Activated CD4-positive, CD25-positive, alpha-beta regulatory T cell treated with anti-CD3 and anti-CD28 coated beads, Interleukin-2, amount 50 U/mL, for 24 hours (primary cell): ENCODE measurements at places on chromosomes 16 and 17.

GRCh38 chr17:20073055-20073979 lies 64.2 kb downstream of the SPECC1 start:
- peak; percentile 30 for ATAC-seq

DNA sequence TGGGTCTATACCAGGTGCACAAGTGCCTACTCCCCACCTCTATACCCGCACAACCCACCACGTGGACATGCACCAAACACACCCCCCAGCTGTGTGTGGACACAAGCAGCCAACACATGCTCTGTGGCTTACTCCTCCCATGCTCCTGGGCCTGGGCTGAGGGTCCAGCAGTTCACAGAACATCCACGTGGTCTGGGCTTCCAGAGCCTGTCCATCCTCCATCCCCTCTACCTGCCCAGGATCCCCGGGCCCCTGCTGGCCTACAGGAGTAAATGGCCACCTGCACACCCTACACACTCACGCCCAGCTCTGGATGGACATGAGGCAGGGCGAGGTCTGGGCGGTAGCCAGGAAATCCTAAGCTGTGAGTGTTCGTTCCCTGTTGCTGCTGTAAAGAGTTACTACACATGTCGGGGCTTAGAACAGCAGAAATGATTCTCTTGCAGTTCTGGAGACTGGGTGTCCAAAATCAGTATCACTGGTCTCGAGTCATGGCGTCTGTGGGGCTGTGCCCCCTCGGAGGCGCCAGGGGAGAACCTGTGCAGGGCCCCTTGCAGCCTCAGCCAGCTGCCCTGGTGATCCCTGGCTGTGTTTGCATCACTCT lies 15.0 kb upstream of the RAI1 start:
- no peak for ATAC-seq

GRCh38 chr17:36535669-36536081 lies 888 bp downstream of the PIGW start:
- ATAC-seq = no peak

- ATAC-seq = no peak
These were observed 16.7 kb upstream of the ALKBH5 start for GRCh38 chr17:18166894-18167293.

- ATAC-seq = no peak
These were observed 232.2 kb downstream of the ZNF423 start for GRCh38 chr16:49623501-49624266.
